ENCODE measurements at places on chromosomes 16 and 17. TPM values are rescaled to one million over a fixed set of nuclear protein-coding genes. Genes with fewer than 3 reads are reported as not detected.
A peak's percentile ranks its signal among the peaks of the same experiment; 100 is the strongest.

- peak; percentile 79 for DNase-seq
Measured at GRCh38 chr17:82228278-82228841, 482 bp upstream of the SLC16A3 start.

Gene CCL1
- total RNA-seq, result not detected

DNA sequence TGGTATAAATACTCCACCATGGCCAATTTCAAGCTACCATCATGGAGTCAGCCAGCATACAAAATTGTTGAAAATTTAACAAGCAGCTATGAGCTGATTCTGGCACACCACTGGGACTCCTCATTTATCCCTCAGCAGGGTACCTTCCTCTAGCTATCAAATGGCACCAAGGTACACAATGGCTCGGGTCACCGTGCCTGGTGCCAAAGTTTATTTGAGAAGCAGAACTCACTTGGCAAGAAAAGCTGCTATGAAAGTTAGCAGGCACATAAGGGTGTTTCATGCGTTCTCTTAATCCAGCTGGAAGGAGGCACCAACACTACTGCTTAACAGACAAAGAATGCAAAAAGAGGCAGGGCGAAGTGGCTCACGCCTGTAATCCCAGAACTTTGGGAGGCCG is 51.6 kb downstream of the IKZF3 start:
- DNase-seq, result no peak

DNA sequence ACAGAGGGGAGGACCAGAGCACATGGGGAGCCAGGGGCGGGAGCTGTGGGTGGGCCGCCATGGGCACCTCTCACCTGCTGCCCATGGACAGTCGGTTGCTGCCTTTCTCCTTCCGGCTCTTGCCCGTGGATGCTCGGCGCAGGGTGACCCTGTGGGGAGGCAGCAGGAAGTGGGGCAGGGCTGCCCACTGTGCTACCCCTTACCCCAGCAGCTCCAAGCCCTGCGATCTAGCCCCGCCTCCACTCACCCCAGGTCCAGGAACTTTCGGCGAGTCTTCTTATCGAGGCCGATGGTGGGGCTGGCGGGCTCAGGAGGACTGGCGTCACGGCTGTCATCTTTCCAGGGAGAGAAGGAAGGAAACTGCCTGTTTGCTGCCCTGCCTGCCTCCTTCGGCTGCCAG is 14.2 kb downstream of the SAMD14 start:
- no peak for DNase-seq

- no peak for DNase-seq
Measured at GRCh38 chr16:72995151-72995881, 52.6 kb downstream of the ZFHX3 start.

Gene MRM1
- 12.8 TPM for total RNA-seq

DNA sequence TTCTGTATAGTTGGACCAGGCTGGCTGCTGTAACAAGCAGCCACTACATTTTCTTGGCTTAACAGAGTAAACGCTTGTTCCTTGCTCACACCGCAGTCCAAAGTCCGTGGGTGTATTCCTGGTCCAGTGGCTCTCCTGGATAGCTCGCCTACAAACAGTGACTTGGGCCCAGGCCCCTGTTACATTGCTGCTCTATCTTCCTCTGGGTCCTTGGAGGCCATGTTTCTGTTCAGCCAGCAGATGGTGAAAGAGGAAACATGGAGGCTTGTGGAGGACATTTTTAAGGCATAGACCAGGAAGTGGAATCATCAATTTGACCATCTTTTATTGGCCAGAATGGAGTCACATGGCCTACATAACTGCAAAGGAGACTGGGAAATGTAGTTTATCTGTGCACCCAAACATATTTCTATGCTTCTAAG is 55.1 kb downstream of the ATP2C2 start:
- DNase-seq, result no peak

DNA sequence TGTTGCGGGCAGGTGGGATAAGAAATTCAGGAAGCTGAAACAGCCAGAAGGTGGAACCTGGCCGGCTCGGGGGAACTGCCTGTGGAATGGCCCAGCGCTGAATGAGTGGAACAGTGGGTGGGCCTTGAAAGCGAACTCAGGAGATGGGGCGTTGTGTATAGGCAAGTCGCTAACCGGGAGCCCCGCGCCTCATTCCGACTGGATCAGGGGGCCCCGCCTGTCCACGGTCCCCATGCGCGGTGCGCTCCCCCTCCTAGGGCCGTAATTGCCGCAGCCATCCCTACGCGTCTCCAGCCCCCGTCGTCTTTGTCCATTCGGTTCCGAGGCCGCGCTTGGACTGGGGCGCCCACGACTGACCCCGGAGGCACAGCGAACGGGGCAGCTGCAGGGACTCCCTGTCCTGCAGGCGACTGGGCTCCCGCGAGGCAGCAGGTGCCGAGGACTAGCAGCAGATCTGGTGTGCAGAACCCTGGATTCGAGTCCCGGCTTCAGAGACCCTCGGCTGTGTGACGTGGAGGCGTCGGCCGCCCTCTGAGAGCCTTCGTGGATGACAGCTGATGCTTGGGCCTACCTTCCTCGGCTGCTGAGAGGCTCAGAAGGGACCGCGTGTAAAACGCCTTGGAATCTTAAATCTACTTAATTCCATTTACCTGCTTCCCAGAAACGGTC is 10.9 kb upstream of the CA4 start:
- DNase-seq, result no peak
